ENCODE measurements at places on chromosomes 7 and 10.

- DNase-seq = no peak
Measured at GRCh38 chr10:51073453-51074237, 642 bp upstream of the PRKG1 start.

DNA sequence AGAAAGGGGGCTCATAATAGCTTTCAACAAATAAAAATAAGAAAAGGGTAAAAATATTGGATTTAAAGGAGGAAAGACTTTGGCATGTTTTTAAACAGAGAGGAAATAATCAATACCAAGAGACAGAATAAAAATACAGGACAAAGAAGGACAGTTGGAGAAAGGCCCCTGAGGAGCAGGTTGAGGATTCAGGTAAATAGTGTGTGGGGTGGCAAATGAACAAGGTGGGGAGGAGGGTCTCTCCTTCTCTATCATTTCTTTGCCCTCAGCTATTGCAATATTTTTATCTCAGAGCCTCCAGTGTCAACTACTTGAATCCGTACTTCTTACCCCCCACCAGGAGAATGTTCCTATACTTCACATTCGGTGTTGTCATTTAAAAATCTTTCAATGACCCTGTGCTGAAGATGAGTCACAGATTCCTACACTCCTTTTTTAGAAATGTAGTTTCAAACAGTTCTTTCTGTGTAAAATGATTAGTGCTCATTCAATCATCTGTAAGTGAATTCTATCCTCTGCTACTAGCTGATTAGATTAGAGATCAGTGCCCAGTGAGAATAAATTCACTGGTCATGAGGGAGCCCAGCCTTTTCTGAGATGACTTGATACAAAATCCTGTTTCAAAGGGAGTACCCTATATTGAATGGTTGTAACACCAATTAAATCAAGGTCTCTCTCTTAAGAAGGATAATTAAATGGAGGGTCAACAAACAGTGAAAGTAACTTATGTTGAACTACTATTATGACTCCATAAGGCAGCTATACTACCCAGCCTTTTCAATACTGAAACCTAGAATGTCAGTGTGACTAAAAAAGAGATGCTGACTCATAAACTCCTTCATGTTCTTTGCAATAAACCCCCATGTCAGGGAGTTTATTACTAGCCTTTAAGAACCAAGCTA is 50.4 kb upstream of the WNT16 start:
- DNase-seq = no peak

GRCh38 chr7:121494516-121494915 is 98.4 kb upstream of the FAM3C start:
- no peak for DNase-seq

- DNase-seq = no peak
Measured at GRCh38 chr10:44020322-44021111, 364.4 kb downstream of the CXCL12 start.

GRCh38 chr7:81973117-81973516 is 203.3 kb upstream of the HGF start:
- DNase-seq = no peak

GRCh38 chr10:112519133-112519761 is 72.2 kb downstream of the VTI1A start:
- DNase-seq = no peak

All from AML-193 (cell line).